ENCODE measurements at places on chromosomes 5 and 9.

DNA sequence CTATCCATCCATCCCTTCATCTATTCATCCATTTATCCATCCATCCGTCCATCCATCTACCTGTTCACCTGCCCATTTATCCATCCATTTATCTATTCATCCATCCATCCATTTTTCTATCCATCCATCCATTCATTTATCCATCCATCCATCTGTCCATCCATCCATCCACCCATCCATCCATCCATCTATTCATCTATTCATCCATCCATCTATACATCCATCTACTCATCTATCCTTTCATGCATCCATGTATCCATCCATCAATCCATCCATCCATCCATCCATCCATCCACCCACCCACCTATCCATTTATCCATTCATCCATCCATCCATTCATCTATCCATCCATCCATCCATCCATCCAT is 10.8 kb downstream of the COL27A1 start:
- DNase-seq = no peak

- no peak for DNase-seq
These were observed 227.3 kb upstream of the NMUR2 start for GRCh38 chr5:152632360-152632759.

- no peak for DNase-seq
These were observed 3.6 kb upstream of the CPEB4 start for GRCh38 chr5:173884402-173885053.

- peak; percentile 62 for DNase-seq
These were observed 188.7 kb downstream of the HSPA4 start for GRCh38 chr5:133240425-133241091.

DNA sequence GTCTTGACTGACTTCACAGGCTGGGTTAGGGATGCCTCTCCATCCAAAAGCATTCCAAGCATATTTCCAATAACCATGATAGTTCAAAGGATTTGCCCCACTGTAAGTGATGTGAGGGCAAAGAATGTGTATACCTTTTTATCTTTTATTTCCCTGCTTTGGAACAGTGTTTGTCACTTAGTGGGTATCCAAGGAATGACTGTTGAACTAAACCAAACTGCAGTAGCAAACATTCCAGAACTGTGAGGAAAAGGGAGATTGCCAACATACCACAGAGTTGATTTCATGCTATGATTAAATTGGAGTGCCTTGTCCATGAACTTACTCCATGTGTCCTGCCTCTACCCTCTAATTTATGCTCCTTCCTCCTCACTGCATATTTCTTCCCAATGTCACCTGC is 400.0 kb downstream of the KIAA0825 start:
- DNase-seq = peak; percentile 80

DNA sequence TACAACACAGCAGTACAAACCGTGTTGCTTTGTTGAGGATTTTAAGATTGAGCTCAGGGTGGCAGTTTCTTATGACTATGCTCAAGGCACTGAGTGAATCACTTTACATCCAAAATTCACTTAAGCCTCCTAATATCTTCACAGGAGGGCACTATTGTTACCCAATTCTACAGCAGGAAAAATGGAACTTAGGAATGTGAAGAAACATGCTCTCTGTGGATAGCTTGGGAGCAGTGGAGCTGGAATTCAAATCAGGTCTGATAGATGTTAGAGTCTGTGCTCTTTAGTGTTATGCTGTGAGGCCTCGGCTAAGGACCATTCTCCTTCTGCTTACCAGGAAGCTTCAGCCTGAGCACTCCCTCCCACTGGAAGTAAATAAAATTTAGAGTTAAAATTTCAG is 18.7 kb upstream of the HMHB1 start:
- DNase-seq = peak; percentile 18

DNA sequence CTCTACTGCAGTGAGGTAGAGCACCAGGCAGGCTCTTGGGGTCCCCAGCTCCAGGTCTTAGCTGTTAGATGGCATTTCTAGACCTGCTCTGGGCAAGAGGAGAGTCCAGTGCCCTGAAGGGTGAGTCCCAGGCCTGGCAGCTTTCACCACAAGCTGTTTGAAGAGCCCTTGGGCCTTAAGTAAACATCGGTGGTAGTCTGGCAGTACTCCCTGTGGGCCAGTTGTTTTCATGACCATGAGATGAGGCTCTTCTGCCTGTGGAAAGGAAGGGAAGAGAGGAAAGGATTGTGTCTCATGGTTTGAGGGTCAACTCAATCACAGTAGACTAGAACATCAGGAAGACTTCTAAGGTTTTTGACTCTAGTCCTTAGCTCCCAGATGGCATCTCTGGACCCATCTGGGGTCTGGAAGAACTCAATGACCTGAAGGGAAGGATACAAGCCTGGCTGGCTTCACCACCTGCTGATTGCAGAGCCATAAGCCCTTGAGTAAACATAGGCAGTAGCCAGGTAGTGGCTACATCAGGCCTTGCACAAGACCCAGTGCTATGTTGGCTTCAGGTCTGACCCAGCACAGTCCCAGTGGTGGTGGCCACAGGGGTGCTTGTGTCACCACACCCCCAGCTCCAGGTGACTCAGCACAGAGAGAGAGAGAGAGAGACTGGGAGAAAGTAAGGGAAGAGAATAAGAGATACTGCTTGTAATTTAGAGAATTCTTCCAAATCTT is 114.3 kb upstream of the PCSK5 start:
- no peak for DNase-seq

DNA sequence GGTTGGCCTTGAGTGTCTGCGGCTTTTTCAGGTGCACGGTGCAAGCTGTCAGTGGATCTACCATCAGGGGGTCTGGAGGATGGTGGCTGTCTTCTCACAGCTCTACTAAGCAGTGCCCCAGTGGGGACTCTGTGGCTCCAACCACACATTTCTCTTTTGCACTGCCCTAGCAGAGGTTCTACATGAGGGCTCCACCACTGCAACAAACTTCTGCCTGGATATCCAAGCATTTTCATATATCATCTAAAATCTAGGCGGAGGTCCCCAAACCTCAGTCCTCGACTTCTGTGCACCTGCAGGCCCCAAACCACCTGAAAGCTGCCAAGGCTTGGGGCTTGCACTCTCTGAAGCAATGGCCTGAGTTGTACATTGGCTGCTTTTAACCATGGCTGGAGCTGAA is 601.5 kb downstream of the MTRR start:
- DNase-seq = no peak

- DNase-seq = no peak
These were observed 792.9 kb downstream of the PTPRD start for GRCh38 chr9:9819886-9820285.

DNA sequence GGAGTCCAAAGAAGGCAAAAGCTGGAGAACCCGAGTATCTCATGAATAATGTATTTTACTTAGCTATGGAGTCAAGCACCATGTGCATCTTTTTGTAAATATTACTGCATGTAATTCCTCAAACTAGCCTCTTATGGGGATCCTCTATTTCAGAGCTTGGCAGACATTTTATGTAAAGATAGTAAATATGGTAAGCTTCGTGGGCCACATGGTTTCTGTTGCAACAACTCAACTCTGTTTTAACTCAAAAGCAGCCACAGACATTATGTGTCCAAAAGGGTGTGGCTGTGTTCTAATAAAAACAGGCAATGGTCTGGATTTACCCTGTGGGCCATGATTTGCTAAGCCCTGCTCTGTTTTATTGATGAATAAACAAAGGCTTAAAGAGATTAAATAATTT is 17.3 kb downstream of the DAPK1 start:
- DNase-seq = no peak

- DNase-seq = no peak
These were observed 87.0 kb downstream of the IQGAP2 start for GRCh38 chr5:76489877-76490688.

- DNase-seq = no peak
These were observed 31.9 kb upstream of the C5orf24 start for GRCh38 chr5:134813827-134814226.

DNA sequence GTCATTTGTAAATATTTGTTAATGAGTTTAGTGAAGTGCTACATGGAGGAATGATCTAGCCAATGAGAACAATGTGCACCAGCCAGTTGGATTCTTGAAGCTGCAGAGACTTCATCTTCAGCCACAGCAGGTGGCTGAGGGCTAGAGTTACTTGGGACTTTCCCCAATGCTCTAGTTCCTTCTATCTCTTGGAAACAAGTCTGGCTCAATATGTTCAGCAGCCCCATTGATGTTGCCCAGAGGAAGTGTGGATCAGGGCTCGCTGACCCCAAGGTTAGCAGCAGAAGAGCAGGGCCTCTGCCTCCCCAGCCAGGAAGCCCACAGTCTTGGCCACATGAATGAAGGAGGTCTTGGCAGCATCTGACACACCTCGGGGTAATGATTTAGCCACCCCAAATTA is 117.5 kb downstream of the SLC1A3 start:
- no peak for DNase-seq

DNA sequence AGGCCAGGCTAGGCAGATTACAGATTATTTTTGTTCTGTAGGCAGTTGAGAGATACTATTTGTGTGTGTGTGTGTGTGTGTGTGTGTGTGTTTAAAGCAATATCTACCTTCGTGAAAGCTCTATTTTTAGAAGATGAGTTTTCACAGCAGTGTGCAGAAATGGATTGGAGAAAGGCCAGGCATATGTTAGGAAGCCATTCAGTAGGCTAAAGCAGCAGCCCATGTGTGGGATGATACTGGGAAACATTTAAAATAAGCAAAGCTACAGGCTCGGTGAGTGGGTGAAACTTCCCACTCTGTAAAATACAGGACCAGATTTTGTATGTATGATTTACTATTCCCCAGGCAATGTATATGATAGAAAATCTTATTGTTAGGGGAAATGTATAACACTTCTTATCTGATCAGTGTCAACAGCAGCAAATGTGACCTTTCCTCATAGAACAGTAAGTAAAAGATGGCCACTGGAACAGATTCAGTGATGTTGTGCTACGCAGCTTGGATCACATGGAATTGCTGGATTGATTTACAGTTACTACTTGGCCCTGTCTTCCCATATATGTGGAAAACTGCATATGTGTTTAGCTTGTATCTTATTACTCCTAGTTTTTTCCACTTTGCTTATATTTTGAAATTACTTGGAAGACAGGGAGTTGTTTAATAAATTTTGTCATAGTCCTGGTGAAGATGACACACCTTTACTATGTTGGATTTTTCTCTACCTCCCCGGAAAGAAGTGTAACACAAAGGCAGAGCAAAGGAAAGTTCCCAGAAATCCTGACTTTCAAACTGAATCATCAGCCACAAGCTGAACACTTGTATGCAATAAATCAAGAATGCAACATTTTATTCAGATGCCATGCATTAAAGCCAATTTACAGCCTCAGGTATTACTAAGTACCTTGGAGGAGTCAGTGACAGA is 1077.7 kb upstream of the SEMA6A start:
- DNase-seq = no peak

- DNase-seq = peak; percentile 29
These were observed 86.7 kb upstream of the TAS2R1 start for GRCh38 chr5:9716838-9717281.

DNA sequence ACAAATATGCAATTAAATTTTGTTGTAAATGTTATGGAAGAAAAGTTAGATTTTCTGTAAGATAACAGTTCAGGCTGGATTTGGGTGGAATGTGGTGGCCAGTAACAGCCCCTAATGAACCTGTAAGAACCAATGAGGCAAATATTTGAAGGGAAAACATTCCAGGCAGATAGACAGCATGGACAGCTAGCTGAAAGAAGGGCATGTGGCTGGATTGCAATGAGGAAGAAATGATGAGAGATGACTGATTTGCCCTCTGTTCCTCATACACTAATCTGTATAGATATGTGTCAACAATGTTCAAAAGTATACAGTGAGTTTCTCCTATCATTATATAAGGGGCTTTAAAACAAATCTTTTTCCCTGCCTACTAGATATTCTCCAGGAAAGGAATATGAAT is 58.8 kb downstream of the MAN2A1 start:
- DNase-seq = no peak

DNA sequence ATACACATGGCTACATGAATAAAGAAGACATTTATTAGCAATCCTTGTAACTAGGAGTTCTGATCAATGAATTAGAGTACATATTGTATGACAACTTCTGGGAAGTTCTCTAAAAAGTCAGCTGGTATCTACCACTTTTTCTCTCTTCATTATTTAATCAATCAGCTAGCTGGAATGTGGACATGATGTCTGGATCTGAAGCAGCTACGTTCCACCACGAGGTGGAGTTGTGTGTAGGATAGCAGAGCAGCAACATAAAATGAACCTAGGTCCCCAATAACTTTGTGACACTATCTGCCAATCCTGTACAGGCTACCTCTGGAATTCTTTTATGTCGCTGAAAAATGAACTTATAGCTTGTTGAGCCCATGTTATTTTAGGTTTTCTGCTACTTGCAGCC is 32.9 kb upstream of the ENTREP1 start:
- no peak for DNase-seq

GRCh38 chr5:116442095-116442534 is 132.5 kb downstream of the SEMA6A start:
- no peak for DNase-seq

GRCh38 chr5:170408226-170408625 is 19.1 kb upstream of the KCNMB1 start:
- no peak for DNase-seq

GRCh38 chr5:170147753-170148264 is 42.1 kb downstream of the FOXI1 start:
- no peak for DNase-seq

GRCh38 chr5:96433066-96433447 is at the start of gene PCSK1:
PCSK1 (minus strand) TSS chr5:96433248; CDS start chr5:96433042, 206 bp downstream.
- no peak for DNase-seq

- DNase-seq = no peak
These were observed 2.3 kb upstream of the POMT1 start for GRCh38 chr9:131500377-131500776.

DNA sequence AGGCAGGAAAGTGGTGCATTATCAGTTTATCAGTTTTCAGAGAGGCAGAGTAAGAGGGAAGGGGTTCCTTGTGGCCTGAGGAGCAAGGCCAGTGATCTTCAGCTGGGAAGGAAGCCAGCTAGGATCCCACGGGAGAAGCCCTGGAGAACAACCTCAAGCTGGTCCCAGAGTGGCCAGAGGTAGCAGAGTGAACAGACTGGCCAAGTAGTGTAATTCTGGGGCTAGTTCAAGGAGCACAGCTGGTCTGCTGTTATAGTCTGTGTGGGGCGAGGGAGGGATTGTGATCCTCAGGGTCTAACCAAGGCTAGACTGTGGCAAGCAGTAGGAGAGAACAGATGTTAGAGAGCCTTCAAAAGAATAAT is 164.6 kb downstream of the CARTPT start:
- DNase-seq = no peak

DNA sequence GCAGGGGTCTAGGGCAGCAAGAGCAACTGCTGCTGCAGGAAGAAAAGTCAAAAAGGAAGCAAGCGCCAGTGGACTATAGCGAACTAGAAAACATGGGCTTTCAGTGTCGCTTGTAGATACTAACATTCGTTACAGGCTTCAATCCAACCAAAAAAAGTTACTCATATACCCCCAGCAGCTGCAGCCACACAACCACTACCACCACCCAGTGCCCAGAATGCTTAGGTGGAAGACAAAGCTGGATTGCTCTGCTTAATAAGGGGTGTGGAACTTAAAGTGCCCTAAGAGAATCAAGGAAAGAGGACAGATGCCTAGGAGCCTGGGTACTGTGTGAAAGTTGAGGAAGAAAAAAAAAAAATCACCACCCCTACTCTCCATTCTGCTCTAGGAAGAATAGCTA is 203.6 kb downstream of the ELAVL2 start:
- DNase-seq = no peak

GRCh38 chr5:136225796-136226195 is 32.8 kb upstream of the SMIM32 start:
- no peak for DNase-seq
